ENCODE measurements at places on chromosomes 5 and 9.

GRCh38 chr9:91423785-91424402 lies at the start of gene NFIL3:
NFIL3 (minus strand) TSS chr9:91423832; CDS start chr9:91410734, 13,098 bp downstream.
- DNase-seq = peak; percentile 63

DNA sequence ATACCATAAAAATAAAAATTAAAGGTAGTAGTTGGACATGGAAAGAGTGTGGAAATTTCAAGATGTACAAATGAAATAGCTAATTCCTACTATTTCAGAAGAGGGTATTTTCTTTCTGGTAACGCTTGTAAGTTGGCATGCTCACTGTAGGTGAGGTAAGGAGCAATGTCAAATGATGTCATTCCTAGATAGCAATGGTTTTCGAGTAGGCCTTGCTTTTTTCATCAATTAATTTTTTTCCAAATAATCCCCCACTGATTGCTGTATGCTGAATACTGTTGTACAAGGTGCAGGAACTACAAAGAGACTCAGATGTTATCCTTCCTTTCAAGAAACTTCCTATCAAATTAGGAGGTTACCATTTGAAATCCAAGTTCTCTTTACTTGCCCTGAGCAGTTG lies 928 bp upstream of the SELENOP start:
- DNase-seq = no peak

GRCh38 chr9:89046832-89047231 lies 55.6 kb downstream of the S1PR3 start:
- DNase-seq = no peak

DNA sequence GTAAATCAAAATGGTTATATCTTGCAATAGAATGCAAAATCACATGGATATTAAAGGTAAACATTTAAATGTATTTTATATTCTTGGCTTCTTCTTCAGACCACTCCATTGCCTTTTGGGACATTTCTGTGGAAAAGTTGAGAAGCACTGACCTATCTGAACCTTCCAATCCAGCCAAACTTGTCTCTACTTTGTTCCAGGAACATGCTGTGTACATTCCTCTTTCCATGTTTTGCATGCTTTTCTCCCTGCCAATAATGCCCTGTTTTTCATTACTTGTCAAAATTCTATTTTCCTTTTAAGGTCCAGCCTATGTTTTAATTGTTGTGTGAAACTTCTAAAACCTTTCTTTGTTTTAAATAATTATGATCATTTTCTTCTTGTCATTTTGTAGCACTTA lies 28.3 kb downstream of the JAK2 start:
- no peak for DNase-seq

DNA sequence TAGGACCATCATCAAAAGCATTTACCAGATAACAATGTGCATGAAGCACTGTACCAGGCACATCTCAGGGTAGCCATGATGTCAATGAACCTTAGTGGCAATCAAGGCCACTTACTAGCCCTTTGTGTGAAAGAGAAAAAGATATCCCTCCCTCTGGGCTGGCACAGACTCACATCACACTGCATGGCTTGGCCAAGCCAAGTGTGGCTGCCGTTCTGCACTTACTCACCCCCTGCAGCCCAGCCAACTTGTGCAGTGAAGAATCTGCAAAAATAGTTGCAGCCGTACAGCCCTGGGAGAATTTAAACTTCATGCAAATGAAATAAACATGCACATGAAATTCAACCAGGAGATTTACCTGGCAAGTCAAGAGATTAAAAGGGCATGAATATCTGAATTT lies 333.5 kb downstream of the DEPDC1B start:
- DNase-seq = no peak

DNA sequence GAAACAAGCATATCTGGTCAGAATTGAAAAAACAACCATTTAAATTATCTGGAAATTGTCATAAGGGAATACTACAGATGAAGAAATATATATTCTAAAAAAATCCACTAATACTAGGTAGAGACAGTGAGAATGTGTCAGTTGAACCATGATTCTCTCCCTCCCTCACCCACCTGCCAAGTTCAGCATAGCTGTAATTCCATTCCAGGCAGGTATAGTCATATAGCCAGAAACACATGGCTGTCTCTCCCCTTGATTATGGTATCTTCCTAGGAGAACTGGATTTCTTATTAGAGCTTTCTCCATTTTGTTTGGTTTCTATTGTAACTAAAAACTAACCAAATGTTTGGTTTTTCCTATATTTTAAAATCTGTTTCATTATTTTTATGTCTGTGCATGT lies 509.2 kb downstream of the CDH10 start:
- DNase-seq = no peak

DNA sequence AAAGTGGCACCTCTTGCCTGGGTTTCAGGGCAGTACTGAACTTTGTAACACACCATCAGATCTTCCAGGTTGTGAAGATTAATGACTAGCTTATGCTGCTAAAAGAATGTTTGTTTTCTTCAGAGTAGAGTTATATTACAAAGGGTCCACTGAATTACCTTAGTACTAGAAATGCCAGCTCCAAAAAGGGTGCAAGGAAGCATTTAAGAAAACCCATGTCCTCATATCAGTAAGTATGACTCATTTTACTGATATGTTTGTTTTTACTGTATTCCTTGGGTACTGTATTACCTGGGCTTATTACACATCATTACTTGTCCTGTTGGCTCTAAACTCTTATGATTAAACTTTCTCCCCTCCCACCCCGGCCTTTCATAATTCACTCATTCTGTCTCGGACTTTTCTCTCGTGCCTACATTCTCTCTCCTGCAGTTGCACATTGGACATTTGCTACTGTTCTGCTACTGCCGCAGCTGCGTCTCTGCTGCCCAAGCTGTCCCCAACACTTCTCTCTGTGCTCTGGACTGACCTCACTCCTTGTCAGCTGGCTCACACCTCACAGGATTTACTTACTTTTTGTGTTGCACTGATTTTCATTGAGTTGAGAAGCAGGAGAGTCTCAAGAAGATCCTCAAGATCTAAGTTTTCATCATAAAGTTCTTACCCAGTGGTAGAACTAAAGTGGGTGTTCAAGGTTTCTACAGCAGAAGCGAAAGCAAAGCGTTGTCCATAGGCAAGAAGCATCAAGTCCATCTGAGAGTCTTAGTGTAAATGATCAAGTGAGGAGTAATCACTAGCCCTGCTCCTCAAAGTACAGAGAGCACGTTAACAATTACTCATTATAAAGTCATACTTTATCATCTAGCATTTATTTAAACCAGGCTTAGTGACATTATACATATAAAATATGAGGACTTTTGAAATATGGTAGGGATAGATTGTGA lies 53.2 kb upstream of the C9orf72 start:
- no peak for DNase-seq

GRCh38 chr9:116157436-116158138 lies 4.0 kb downstream of the PAPPA start:
- no peak for DNase-seq

GRCh38 chr5:118628660-118629354 lies 359.5 kb downstream of the DTWD2 start:
- no peak for DNase-seq

GRCh38 chr9:33227741-33228140 lies 12.2 kb upstream of the SPINK4 start:
- DNase-seq = no peak

GRCh38 chr5:178786417-178786816 lies 56.0 kb upstream of the ZNF354A start:
- DNase-seq = no peak

DNA sequence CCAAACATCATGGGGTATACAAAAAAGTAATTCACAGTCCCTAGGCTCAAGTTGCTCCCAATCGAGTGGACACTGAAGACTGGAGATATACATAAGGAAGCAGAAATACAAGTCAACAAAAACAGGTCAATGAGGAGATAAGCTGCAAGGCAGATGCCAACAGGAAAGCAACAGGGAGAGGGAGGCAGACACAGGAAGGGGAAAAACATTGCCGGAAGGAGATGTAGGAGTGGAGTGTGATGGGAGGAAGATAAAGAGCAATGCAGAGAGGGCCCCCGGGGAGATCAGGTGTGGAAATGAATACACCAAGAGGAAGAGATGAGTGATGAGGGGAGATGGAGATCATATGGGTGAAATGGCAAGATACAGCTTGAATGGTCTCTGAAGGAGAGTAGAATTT lies 243.0 kb downstream of the RAB3C start:
- no peak for DNase-seq

- DNase-seq = no peak
Measured at GRCh38 chr5:91937121-91937520, 554.0 kb upstream of the ARRDC3 start.

- no peak for DNase-seq
Measured at GRCh38 chr5:158195416-158196210, 336.7 kb upstream of the CLINT1 start.

DNA sequence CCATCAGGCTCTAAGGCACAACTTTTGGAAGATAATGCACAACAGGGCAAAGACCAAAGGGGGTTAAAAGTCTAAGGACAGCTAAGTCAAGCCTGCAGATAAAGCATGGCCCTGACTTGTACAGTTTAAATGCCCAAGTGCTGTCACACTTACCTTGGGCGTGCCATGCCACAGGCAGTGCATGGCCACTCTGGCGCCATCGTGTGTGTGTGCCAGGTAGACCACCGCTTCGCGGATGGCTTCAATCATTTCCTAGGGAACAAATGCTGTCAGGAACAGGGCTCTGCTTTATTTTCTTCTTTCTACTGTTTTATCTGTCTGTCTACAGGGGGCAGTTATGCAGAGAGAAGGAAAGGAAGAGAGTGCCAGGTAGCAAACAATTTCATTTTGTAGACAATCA lies 19.3 kb downstream of the PUM3 start:
- DNase-seq = no peak

DNA sequence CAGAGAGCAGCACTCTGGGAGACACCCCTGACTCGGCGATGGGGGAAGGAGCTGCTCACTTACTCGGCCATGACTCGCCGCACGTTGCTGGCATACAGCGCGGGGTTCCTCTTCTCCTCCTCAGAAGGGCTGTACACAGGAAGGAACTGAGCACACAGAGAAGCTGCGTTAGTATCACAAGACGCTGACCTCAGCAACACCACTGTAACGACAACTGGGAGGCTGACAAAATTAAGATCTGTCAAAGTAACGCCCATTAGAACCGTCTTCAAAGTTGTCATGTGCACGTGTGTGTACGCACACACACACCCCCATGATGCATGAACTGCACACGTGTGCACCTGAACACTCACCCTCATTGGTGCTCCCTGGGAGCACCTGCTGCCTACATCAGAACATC lies 32.1 kb upstream of the SLC6A3 start:
- no peak for DNase-seq

DNA sequence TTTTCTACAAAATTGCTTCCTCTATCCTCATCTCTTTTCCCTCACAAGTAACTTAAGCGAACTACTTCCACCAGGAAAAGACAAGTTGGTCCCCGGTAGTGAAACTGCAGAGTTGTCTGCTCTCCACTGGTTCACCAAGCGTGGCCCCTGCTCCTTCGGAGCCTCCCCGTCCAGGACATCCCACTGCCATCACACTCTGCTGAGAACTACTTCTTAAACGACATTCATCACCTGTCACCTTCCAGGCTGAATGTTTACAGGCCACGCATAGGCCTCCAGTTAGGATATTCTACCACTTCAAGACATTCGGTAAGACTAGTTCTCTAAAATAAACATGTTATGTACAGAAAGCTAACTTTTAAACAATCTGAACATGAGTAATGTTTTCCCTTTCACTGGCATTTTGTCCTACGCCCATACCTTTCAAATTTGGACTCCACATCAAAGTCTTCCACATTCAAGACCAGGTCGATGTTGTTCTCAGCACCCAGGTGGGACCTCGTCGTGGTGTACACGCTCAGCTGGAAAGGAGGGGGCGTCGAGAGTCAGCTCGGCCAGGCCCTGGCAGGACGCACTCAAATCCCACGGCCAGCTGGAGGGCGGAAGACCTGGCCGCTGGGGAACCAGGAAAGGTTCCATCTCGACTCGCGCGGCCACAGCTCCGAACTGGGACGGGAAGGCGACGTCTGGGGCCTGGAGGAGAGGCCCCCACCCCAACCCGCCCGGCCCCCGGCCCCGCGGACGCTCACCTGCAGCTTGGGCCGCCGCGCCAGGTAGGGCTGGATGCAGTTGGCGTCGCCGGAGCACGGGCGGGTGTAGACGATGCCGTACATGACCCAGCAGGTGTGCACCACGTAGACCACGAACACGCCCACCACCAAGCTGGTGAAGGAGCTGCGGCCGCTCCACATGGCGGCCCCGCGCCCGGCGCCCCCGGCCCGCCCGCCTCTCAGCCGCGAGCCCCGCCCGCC lies 683 bp downstream of the CLPTM1L start:
- no peak for DNase-seq

GRCh38 chr5:50663636-50664035 lies 2.8 kb upstream of the PARP8 start:
- DNase-seq = no peak

GRCh38 chr9:134502809-134503211 lies 138.8 kb upstream of the COL5A1 start:
- DNase-seq = no peak

All from NCI-H1092 (cell line).